Activated CD8-positive, alpha-beta memory T cell treated with anti-CD3 and anti-CD28 coated beads, Interleukin-2, amount 50 U/mL, for 4 hours (primary cell): ENCODE measurements at places on chromosomes 6 and 20.

- DNase-seq = no peak
Observed at GRCh38 chr6:42786525-42786985, 4.7 kb downstream of the BICRAL start.

DNA sequence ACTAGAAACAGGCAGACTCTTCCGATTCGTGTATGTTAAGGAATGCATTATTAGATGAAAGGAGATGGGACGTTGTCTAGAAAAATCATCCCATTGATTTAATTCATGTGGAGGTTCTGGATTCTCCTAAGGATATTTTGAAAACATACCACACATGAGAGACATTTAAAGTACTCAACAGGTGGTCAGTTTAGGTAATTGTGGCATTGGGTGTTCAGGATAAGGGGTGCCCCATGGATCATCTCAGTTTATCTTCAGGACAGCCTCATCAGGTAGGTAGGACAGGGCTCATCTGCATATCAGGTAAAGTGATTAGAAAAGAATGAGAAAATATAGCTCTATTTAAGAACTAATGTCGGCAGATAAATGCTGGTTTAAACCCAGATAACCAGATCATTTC lies 15.9 kb upstream of the PDE10A start:
- no peak for DNase-seq

GRCh38 chr6:6002005-6002847 lies 4.5 kb downstream of the NRN1 start:
- no peak for DNase-seq

GRCh38 chr20:2756056-2756611 lies 44.3 kb downstream of the CPXM1 start:
- no peak for DNase-seq

DNA sequence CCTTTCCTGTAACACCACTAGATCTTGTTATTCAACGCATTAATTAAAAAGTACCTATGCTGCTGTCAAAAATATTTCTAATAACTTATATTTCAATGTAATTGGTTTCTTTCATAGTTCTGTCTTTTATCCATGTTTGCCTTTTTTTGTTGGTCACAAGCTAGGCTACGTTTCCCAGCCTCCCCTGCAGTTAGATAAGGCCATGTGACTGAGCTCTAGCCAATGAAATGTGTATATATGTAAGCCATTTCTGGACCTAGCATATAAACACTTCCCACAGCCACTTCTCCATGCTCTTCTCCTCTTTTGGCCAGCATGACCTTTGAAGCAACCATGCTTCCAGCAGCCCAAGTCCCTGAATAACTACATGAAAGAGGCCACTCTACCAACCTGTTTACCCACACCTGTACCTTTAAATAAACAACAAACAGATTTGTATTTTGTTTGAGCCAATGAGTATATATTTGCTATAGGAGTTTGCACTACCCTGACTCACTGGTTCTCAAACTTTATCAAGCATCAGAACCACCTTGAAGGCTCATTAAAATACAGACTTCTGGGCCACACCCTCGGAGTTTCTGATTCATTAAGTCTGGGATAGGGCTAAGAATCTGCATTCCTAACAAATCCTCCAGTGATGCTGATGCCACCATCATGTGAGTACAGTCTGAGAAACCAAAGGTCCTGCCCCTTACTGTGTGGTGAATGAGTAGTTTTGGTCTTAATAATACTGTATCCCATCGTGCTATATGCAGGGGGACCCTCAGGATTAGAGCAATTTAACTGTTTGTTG lies 45.6 kb upstream of the BEND6 start:
- DNase-seq = no peak

DNA sequence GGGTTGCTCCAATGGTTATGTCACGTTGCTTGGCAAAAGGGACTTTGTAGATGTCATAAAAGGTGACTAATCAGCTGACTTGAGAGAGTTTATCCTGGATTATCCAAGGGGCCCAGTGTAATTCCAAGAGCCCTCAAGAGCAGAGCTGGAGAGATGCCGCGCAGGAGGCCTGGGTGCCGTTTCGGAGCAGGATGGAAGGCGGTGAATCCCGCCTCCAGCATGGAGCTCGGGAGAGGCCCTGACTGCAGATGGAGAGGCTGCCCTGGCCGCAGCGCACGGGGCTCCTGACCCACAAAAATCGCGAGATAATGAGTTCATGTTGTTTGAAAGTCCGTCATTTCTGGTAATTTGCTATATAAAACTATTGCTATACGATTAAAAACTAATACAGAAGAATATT lies 219.8 kb downstream of the ZDHHC14 start:
- DNase-seq = no peak

DNA sequence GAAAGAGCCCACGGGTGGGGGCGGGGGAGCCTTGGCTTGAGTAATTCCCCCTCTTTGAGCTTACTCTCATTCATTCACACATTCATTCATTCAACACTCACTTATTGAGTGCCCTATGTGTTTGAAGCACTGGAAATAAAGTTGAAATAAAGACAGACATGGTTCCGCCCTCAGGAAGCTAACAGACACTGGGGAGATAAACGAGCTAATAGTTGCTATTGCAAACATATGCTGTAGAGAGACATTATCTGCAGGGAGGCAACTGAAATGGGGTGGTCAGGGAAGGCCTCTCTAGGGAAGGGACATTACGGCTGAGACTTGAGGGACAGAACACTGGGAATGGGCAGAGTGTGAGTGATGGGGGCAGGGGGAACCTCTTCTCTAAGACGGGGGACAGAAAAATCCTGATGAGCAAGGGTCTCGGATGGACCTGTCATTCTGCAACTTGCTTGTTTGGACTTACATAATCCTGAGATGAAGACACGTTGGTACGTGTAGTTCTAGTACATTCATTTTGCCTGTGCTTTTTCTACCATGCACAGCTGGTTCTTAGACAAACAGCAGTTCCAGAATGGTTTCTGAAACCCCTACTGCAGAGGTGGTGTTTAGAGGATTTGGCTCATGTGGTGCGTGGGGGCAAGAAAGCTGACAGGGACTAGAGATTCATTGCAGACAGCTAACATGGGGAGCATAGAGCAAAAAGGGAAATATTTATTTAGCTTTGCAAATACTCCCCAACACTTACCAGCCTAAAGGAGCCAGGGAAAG lies 71.1 kb upstream of the BLCAP start:
- DNase-seq = no peak

GRCh38 chr6:98847416-98847778 lies 13.0 kb downstream of the POU3F2 start:
- no peak for DNase-seq

DNA sequence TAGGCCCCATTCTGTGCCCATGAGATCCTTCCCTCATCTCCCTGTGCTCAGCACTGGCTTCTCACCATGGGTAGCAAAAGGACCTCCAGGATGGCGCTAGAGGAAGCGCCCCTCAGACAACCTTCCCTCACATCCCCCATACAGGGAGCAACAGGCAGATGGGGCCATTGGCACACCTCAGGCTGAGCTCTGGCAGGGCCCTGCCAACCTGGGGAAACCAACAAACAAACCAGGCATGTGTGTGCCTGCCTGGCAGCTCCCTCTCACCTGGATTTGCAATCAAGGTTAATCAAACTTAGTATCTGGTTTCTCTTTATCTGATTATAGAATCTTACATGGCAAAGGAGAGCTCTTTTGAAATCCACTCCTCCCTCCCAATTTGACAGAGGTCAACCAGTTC lies 134.9 kb downstream of the SLC23A2 start:
- no peak for DNase-seq

GRCh38 chr6:150322466-150322871 lies 46.3 kb upstream of the IYD start:
- DNase-seq = no peak

GRCh38 chr6:88141561-88142296 lies 24.4 kb downstream of the CNR1 start:
- no peak for DNase-seq

DNA sequence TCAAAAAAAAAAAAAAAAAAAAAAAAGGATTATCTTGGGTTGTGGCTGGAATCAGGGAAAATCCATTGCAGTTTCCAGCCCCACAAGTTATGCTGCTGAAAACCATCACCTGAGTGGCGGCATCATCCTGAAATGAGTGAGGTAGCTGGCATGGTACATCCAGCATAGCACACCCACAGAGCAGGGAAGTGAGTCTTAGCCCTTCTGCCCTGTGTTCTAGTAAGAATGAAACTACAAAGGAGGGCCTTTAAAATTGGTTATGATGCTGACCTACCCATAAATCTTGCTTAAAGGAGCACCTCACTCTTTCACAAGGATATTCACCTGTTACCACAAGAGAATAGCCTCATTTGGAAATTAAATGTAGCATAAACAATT lies 119.2 kb downstream of the NFATC2 start:
- DNase-seq = no peak

GRCh38 chr6:160198606-160199211 lies 59.9 kb downstream of the SLC22A2 start:
- no peak for DNase-seq

DNA sequence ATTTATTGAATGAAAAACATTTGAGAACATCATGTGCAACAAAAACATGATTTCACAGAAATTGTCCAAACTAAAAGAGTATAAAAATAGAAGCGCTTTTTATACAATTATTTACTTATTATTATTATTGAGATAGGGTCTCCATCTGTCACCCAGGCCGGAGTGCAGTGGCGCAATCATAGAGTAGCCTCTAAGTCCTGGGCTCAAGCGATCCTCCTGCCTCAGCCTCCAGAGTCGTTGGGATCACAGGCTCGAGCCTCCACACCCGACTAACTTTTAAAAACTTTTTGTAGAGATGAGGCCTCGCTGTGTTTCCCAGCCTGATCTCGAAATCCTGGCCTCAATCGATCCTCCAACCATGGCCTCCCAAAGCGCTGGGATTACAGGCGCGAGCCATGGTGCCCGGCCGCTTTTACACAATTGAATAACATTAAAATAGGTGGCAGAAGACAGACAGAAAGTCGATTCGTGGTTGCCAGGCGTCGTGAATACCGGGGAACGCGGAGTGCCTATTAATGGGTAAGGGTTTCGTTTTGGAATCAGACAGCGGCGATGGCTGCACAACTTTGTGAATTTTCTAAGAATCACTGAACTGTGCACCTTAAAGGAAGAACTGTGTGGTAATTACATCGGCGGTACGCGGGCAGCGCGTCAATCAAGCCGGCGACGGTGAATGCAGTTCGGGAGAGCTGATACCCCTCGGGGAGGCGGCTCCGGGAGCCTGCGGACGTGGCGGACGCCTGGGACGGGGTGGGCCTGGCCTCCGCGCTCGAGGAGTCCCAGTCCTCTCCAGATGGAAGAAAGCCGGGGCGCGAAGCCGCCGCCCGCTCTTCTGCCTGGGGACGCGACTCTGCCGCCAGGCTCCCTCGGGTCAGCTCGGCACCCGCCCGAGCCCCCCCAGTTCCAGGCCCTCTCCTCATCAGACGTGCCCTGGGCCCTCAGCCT lies 807 bp downstream of the TBC1D20 start:
- DNase-seq = peak; percentile 50

- peak; percentile 24 for DNase-seq
Observed at GRCh38 chr6:30322527-30323501, 3.9 kb upstream of the TRIM39 start.

- DNase-seq = no peak
Observed at GRCh38 chr6:169144356-169144755, 109.3 kb downstream of the THBS2 start.

GRCh38 chr20:47231382-47232039 lies 125.0 kb downstream of the ZMYND8 start:
- DNase-seq = no peak

- DNase-seq = no peak
Observed at GRCh38 chr6:12595161-12595811, 121.3 kb upstream of the PHACTR1 start.

DNA sequence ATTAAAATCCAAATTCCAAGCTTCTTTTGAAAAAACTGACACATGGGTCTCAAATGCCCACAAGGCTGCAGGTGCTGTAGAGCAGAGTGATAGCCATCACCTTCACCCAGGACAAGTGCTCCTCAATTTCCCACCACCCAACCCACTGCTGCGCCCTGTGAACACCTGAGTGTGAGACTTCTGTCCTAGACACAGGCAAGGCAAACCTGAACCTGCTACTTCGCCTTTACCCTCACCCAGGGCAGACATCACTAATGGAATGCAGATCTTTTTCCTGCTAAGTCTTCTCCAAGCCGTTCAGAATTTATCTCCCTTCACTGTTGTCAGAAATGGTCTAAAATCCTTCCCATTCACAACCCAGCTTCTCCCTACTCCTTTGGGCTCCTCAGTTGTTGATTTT lies 65.9 kb downstream of the PREX1 start:
- no peak for DNase-seq

DNA sequence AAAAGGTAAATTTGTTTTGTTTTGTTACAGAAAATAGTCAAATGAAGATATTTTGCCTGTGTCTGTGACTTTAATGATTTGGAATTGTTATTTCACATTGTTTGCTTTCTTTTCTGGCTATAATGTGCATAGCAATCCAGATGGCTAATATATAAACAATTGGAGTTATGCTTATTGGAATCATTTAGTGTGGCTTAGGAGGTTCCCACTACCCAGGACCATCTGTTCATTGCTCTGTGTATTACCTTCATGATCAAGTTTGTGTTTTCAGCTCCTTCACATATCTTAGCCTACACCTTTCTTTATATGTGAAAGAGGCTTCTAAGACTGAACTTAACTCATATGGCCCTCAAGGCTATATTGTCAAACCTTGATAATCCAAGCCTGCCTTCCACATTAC lies 232.9 kb downstream of the BCKDHB start:
- DNase-seq = no peak

DNA sequence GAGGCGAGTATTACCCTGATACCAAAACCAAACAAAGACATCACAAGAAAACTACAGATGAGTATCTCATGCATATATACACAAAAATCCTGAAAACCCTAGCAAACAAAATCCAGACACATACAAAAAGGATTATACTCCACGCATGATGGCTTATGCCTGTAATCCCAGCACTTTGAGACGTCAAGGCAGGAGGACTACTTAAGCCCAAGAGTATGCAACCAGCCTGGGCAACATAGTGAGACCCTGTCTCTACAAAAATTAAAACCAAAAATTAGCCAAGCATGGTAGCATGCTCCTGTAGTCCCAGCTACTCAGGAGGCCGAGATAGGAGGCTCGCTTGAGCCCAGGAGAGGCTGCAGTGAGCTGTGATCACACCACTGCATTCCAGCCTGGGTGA lies 32.4 kb downstream of the TRPC4AP start:
- no peak for DNase-seq

DNA sequence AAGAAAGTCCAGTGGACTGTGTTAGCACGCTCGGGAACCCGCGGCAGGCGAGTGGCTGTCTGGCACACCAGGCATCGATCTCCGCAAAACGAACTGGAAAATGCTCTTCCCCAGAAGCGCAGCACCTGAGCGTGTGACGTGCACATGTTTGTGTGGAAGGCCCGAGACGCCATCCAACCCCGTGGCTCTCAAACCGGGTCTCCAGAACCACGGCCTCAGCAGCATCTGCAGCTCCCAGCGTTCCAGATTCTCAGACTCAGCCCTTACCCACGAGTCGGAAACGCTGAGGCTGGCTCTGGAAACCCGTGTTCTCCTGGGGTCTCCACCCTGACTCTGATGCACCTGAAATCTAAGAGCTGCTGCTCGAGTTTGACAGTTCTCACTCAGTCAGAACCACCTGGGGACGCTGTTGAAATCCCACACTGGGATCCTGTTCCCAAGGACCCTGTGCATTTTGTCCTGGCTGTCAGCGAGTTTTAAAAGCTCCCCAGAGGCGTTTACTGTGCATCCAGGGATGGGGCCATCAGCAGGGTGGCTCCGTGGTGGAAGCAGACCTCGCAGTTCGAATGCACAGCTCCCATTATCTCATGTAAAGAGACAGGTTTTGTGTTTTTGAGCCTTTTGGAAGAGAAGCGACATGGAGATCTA lies 69.0 kb downstream of the DLL1 start:
- DNase-seq = peak; percentile 6
